ENCODE measurements at places on chromosomes 4 and X.

GRCh38 chrX:108306086-108306485, 132.1 kb downstream of the COL4A6 start:
- H3K4me1 ChIP-seq = no peaks in the 10 kb centered on the region
- H3K27ac ChIP-seq = no peak overlapping the region
- no peaks in the 10 kb centered on the region for H3K27me3 ChIP-seq
- DNase-seq = no peak

DNA sequence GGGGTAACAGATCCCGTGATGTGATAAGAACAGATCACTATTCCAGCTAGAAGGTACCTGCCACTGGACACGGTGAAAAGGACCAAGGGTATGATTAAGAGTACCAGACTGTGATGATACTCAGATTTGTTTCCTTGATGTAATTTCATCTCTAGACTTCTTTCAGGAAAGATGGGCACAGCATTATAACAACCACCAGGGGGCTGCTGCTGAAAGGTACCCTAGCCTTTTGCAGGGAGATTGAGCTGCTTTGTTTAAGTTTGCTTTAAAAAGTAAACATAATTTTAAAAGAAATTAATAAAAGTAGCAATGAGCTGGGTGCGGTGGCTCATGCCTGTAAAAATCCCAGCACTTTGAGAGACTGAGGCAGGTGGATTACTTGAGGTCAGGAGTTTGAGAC, 145.4 kb downstream of the EMCN start:
- no peaks in the 10 kb centered on the region for H3K36me3 ChIP-seq
- no peaks in the 10 kb centered on the region for H3K4me1 ChIP-seq
- DNase-seq = no peak
- H3K4me3 ChIP-seq = no peak overlapping the region

- H3K4me1 ChIP-seq = no peaks in the 10 kb centered on the region
- H3K27ac ChIP-seq = no peak overlapping the region
- no peaks in the 10 kb centered on the region for H3K27me3 ChIP-seq
- H3K36me3 ChIP-seq = no peaks in the 10 kb centered on the region
- DNase-seq = no peak
- no peak overlapping the region for H3K4me3 ChIP-seq
Observed at GRCh38 chr4:96407738-96408463, 568.0 kb downstream of the PDHA2 start.

DNA sequence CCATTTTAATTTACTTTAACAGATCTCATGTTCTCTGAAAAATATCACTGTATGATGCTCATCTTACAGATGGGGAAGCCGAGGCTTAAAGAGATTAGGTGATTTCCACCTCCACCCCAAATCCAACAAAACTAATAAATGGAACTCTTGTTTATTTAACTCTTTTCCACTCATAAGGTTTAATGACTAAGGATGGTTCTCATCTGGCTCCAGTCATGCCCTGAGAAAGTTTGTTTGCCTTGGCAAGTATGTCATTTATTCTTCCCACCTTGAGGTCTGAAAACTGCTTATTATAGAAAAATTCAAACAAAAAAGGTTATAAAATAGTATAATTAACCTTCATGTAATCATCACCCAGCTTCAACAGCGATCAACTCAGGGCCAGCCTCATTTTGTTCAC, 56.3 kb downstream of the PPEF2 start:
- H3K36me3 ChIP-seq = no peaks in the 10 kb centered on the region
- H3K27me3 ChIP-seq = no peaks in the 10 kb centered on the region
- no peak overlapping the region for H3K4me3 ChIP-seq
- no peak overlapping the region for H3K27ac ChIP-seq

- H3K36me3 ChIP-seq = no peaks in the 10 kb centered on the region
- DNase-seq = no peak
- H3K4me3 ChIP-seq = no peak overlapping the region
- no peaks in the 10 kb centered on the region for H3K4me1 ChIP-seq
Observed at GRCh38 chr4:45350438-45350837, 624.1 kb upstream of the GNPDA2 start.

Measured in endothelial cell of umbilical vein (primary cell).